ENCODE measurements at places on chromosomes 1 and 21.

DNA sequence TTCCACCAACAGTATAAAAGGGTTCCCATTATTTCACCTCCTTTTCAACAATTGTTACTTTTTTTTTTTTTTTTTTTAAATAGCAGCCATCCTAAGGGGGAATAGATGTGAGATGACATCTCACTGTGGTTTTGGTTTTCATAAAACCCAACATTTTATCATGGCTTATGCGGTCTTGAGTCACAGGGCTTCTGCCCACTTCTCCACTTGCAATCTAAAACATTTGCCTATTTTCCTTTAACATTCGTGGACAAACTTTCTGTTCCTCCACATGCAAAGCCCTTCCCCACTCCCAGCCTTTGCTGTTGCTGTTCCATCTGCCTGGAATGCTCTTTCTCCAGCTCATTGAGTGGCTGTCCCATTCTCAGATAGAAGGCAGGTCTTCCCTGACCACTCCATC, 239.7 kb upstream of the KCNK2 start:
- DNase-seq: no peak

DNA sequence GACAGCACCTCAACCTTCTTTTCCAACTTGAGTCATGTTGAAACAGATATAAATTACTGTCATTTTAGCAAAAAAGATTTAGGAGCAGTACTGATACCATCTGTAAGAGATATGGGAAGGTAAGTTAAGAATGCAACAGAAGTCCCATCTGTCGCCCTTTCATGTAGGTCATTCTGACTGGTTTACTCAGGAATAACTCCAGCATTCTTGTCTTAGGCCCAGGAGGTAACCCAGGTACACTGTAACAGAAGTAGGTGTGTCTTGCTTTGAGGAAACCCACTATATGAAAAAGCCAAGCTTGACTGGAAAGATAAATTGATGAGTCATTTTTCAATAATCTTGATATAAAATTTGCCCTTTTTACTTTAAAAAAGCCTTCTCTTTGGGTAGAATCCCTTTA, 35.4 kb downstream of the PGM1 start:
- no peak for DNase-seq

- DNase-seq: peak; percentile 21
Measured at GRCh38 chr1:225877580-225877979, 4.6 kb downstream of the TMEM63A start.

DNA sequence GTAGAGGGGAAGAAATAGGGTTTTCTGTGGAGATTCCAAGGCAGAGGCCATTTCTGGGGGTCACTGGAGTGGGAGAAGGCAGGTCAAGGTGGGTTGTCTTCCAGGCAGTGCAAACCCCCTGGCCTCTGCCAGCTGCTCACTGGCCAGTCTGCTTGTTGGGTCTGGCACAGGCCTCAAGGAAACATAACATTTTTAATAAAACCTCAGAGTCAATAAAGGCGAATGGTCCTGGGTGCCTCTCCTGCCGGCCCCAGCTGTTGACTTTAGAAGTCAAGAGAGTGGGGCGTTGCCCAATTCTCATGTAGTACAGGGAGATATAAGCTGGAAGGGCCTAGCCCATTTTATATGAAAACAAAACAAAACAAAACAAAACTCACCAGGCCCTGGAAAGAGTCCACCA, 36.6 kb downstream of the RUNX3 start:
- no peak for DNase-seq

DNA sequence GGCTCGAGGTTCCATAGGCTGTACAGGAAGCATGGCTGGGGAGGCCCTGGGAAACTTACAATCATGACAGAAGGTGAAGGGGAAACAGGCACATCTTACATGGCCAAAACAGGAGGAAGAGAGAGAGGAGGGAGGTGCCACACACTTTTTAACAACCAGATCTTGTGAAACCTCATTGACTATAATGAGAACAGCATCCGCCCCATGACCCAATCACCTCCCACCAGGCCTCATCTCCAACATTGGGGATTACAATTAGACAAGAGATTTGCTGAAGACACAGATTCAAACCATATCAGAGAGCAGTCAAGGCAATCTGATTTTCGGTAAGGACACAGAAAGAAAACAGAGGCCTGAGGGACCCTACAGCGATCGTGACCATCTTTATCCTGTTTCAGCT, 41.7 kb downstream of the TNFRSF9 start:
- no peak for DNase-seq
